Naive B cell (primary cell): ENCODE measurements at places on chromosomes 11 and 22. TPM values are rescaled to one million over a fixed set of nuclear protein-coding genes. Genes with fewer than 3 reads are reported as not detected.

Gene SMTNL1
- polyA plus RNA-seq: not detected

Gene SHANK3
- not detected for polyA plus RNA-seq

Gene ALDH3B2
- polyA plus RNA-seq: not detected

Gene BET1L
- 72.3 TPM for polyA plus RNA-seq

Gene MIF
- 853 TPM for polyA plus RNA-seq

Gene MYO7A
- not detected for polyA plus RNA-seq

Gene FAM180B
- not detected for polyA plus RNA-seq

Gene SLC22A8
- polyA plus RNA-seq: not detected

Gene NRIP3
- polyA plus RNA-seq: not detected

Gene STARD10
- 32.7 TPM for polyA plus RNA-seq

Gene ACR
- not detected for polyA plus RNA-seq

Gene APOL2
- 7.9 TPM for polyA plus RNA-seq

Gene YPEL1
- 21.8 TPM for polyA plus RNA-seq

Gene XKR3
- polyA plus RNA-seq: not detected

Gene TEX12
- polyA plus RNA-seq: not detected

Gene KLHDC7B
- polyA plus RNA-seq: 5.8 TPM

Gene IFITM10
- not detected for polyA plus RNA-seq

Gene OR52N5
- 0.20 TPM for polyA plus RNA-seq

Gene TRIM49
- not detected for polyA plus RNA-seq

Gene SAA4
- not detected for polyA plus RNA-seq

Gene APIP
- 21.9 TPM for polyA plus RNA-seq

Gene TRIM5
- 9.9 TPM for polyA plus RNA-seq

Gene SLC35E4
- polyA plus RNA-seq: 0.09 TPM

Gene LRRC56
- polyA plus RNA-seq: not detected

Gene KCTD21
- 1.8 TPM for polyA plus RNA-seq

Gene NAALAD2
- polyA plus RNA-seq: 0.08 TPM

Gene TIGD3
- 2.8 TPM for polyA plus RNA-seq

Gene DNAJB7
- polyA plus RNA-seq: not detected

Gene BTG4
- polyA plus RNA-seq: not detected

Gene MUC6
- not detected for polyA plus RNA-seq

Gene SCGB1C1
- not detected for polyA plus RNA-seq

Gene MRGPRX3
- polyA plus RNA-seq: not detected

Gene HMOX1
- 1.2 TPM for polyA plus RNA-seq

Gene APOL6
- 2.4 TPM for polyA plus RNA-seq

Gene RPL27A
- 2,246 TPM for polyA plus RNA-seq

Gene APOBEC3F
- 32.5 TPM for polyA plus RNA-seq

Gene TREH
- polyA plus RNA-seq: not detected

Gene LRRC55
- polyA plus RNA-seq: not detected

Gene SMPD1
- polyA plus RNA-seq: 9.8 TPM

Gene SLN
- polyA plus RNA-seq: not detected

Gene OR51B4
- polyA plus RNA-seq: not detected

Gene OR8A1
- polyA plus RNA-seq: not detected

Gene CARD18
- polyA plus RNA-seq: not detected

Gene OR52I1
- polyA plus RNA-seq: not detected

Gene VPS37C
- 2.9 TPM for polyA plus RNA-seq

Gene CRYBB1
- not detected for polyA plus RNA-seq

Gene CASP1
- 81.9 TPM for polyA plus RNA-seq

Gene DRD2
- not detected for polyA plus RNA-seq

Gene MUC5AC
- not detected for polyA plus RNA-seq

Gene CSF2RB
- polyA plus RNA-seq: 6.6 TPM

Gene APOL4
- polyA plus RNA-seq: 0.96 TPM

Gene MS4A3
- polyA plus RNA-seq: 0.57 TPM

Gene DUSP8
- not detected for polyA plus RNA-seq

Gene C22orf42
- not detected for polyA plus RNA-seq

Gene MYBPC3
- not detected for polyA plus RNA-seq
